ENCODE measurements at places on chromosomes 3 and 15. TPM values are rescaled to one million over a fixed set of nuclear protein-coding genes. Genes with fewer than 3 reads are reported as not detected.

DNA sequence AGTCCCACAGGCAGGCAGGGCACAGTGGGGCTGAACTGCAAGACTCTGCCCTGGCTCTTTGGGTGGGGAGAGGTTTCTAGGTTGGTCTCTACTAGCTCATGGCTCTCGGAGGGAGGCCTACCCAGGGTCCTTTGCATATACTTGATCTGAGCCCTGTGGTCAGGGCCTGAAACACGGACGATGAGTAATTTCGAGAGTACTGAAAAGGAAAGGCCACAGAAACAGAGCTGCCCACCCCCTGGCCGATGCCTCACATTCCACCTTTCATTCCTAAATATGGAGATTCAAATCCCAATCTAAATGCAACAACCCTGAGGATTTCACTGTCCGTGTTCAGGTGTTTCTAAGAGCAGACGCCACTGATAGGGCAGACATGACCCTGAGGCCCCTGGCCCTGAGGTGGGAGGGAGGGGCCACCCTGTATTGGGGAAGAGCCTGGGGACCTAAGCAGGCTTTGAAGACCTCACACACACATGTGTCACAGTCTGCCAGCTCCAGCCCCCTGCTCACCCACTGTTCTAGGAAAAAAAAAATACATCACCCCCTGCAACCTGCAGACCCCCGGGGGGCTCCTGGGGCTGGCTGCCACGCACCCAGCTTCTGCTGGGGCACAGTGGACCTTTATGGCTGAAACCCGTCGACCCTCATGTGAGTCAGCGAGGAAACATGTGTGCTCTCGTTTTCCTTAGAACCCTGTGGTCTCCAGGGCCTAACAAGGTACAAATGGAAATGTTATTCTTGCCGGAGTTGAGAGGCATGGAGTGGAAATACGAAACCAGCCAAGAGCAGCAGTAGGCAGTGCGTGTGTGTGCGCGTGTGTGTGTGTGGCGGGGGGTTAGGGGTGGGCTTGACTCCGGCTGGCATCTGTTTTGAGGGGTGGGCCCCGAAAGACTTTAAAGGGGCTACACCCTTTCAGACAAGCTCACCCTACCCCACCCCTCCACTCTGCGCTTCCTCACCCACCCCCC lies 112.7 kb downstream of the CHSY1 start:
- DNase-seq = no peak

GRCh38 chr3:182738583-182739411 lies 54.5 kb upstream of the ATP11B start:
- no peak for DNase-seq

- DNase-seq = no peak
Measured at GRCh38 chr3:16181361-16181760, 6.9 kb downstream of the GALNT15 start.

DNA sequence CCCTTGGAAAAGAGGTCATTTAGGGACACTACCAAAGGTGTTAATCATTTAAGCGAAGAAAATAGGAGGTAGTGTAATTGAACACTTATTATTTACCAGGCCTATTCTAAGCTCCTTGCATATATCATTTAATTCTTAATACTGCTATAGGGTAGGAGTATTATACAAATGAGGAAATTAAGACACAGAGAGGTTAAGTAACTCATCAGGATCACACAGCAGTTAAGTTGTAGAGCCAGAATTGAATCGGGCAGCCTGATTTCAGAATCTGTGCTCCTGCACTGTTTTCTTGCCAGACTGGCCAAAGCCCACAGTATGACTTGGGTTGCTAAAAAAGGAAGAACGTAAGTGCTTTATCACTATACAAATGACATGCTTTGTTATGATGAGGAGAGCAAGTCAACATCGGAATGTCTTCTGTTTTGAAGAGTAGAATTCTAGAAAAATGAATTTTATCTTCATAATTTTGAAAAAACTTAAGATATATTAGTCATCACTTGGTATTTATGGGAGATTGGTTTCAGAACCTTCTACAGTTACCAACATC lies 31.4 kb downstream of the HPS3 start:
- no peak for DNase-seq

GRCh38 chr3:125245521-125245920 lies 33.0 kb upstream of the SLC12A8 start:
- DNase-seq = no peak

SUSD5 gene
- total RNA-seq = 1.1 TPM

UBE3A gene
- total RNA-seq = 118 TPM

- no peak for DNase-seq
Measured at GRCh38 chr3:181329024-181329423, 339.5 kb upstream of the DNAJC19 start.

DNA sequence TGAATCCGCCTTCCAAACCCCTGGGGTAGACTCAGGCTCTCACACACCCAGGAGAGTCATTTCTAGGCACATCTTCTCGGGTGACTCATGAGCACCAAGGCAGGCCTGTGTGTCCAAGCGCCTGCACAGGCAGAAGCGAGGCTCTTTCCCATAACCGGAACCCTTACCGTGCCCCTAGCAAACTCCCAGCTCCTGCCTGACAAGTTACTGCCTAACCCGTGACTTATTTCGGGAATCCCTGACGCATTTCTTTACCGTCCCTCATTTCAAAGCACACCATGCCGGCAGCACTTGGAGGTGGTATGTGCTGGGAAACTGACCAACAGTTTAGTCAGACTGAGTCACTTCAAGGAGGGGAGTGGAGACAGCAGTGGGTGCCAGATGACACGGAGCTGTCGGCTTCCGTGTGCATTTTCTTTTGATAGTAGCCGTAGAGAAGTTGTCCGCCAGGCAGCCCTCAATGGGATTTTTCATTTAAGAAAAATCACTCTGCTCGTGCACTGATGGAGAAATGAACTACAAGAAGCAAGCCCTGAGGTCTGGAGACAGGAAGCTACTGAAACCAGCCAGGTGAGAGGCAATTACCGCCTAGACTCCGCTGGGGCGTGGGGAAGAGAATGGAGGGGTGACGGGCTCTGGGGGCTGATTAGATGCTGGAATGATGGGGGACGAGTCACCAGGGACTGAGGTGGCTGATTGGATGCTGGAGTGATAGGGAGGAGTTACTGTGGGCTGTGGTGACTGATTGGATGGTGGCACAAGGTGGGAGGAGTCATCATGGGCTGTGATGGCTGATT lies 17.3 kb upstream of the HRH1 start:
- no peak for DNase-seq

C3orf85 gene
- not detected for total RNA-seq

- no peak for DNase-seq
Measured at GRCh38 chr3:51948016-51948580, 5.9 kb downstream of the PARP3 start.

DNA sequence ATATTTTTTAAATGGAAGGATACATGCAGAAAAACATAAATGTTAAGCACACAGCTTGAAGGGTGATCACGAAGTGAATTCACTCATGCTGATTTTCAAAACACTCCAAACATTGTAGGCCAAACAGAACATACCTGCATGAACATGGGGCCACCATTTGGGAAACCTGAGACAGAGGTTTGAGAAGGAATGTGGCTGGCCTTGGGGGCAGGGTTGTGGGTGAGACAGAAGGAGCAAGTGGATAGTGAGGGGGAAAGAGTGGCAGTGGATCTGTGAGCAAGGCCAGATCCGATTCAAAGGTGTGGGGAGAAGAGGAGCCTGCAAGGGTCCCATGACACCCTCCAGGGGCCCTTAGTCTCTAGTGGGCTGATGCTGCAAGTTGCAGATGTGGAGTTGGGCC lies 94.9 kb downstream of the HMG20A start:
- DNase-seq = no peak

TMOD2 gene
- 7.4 TPM for total RNA-seq

HGD gene
- 11.9 TPM for total RNA-seq

Measured in progenitor cell of endocrine pancreas (in vitro differentiated cells).